Urothelium cell line (cell line): ENCODE measurements at places on chromosomes 7 and 10.

- DNase-seq = peak; percentile 44
These were observed 119.5 kb downstream of the TCF7L2 start for GRCh38 chr10:113069595-113069994.

DNA sequence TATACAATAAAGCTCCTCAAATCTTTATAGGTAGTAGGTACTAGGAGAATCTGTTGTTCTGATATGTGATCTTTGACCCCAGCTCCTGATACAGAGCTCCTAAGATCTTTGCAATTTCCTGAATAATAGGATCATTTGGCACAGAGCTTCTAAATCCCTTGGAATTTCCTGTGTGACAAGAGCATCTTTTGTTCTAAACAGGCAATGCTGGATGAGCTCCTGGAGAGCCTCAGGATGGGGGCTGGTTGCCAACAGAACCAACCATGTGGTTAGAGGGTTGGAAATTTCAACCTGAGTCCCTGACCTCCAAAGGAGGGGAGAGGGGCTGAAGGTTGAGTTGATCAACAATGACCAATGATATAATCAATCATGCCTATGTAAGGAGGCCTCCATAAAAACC lies 629.0 kb downstream of the CCSER2 start:
- no peak for DNase-seq

DNA sequence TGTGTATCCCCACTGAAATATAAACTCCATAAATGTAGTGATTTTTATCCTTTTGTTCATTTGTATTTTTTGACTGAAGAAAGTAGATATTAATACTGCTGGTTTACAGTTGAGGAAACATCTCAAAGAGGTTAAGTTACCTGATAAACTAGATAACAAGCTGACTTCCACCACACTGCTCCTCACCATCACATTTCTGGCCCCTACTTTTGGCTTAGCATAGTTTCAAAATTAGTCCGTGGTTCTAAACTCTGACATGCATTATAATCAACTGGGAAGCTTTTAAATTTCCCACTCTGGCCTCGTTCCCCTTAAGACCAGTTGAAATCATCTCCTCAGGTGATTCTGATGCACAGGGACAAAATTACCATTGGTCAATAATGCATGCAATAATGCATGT lies 43.5 kb downstream of the ANKIB1 start:
- DNase-seq = no peak

DNA sequence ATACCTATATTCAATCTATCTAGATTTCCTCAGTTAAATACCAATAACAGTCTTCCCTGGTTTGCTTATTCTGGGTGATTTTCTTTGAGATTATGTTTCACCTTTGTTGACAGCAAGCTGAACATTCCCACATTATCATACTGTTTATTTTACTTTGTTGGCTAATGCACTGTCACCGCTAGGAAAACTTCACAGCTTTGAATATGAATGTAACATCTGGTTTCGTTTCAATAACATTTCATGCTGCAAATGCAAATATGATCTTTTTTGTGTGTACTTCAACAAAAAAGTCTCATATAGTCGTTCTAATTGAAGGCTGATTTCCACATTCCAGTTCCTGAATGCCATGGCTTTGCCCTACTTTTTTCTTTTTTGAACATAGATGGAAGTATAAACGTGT lies 946.3 kb upstream of the GHITM start:
- no peak for DNase-seq

DNA sequence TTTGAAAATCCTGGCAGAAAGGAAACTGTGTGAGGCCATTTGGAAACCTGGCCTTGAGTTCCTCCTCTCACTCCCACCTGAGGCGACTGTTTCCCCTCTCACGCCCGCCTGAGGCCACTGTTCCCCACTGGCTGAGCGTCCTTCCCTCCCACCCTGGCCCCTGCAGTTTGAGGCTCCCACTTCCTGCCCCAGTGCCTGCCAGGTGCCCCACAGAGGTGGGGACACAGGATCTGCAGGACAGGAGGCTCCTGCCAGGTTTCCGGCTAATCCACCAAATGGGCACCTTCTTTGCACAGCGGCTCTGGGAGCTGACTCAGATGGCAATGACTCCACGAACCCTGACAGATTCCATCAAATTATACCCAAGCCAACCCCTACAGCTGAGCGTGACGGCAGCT lies 24.3 kb upstream of the LARP4B start:
- DNase-seq = no peak

- peak; percentile 89 for DNase-seq
These were observed 149.5 kb upstream of the SVIL start for GRCh38 chr10:29784175-29784773.

DNA sequence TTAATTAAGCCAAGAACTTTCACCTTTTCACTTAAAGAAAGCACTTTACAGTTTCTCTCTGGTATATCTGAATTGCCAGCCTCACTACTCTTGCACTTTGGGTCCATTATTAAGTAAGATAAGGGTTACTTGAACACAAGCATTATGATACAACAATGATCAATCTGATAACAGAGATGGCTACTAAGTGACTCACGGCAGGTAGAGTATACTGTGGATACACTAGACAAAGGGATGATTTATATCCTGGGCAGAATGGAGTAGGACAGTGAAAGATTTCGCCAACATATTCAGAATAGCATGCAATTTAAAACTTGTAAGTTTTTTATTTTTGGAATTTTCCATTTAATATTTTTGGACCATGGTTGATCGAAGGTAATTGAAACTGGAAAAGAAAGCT lies 34.3 kb upstream of the ITGB8 start:
- no peak for DNase-seq

DNA sequence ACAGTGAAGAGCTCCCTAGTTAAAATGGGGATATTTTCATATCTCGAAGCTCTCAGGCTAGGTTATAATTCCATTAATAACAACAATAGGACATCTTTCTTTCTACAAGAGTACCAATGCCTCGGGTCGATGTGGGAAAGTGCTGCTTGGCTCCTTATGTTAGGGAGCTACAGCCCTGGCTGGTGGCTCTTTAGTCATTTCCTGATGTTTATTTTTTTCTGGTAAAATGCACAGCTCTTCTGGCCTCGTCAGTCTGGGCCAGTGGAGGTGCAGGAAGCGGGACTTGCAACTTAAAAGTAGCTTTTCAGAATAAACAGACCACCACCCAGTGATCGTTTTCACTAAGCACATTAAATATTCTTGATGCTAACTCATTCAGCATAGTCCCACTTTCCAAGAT lies 58.3 kb downstream of the MKX start:
- DNase-seq = no peak

- DNase-seq = no peak
These were observed 720 bp upstream of the RFC2 start for GRCh38 chr7:74254858-74255379.

DNA sequence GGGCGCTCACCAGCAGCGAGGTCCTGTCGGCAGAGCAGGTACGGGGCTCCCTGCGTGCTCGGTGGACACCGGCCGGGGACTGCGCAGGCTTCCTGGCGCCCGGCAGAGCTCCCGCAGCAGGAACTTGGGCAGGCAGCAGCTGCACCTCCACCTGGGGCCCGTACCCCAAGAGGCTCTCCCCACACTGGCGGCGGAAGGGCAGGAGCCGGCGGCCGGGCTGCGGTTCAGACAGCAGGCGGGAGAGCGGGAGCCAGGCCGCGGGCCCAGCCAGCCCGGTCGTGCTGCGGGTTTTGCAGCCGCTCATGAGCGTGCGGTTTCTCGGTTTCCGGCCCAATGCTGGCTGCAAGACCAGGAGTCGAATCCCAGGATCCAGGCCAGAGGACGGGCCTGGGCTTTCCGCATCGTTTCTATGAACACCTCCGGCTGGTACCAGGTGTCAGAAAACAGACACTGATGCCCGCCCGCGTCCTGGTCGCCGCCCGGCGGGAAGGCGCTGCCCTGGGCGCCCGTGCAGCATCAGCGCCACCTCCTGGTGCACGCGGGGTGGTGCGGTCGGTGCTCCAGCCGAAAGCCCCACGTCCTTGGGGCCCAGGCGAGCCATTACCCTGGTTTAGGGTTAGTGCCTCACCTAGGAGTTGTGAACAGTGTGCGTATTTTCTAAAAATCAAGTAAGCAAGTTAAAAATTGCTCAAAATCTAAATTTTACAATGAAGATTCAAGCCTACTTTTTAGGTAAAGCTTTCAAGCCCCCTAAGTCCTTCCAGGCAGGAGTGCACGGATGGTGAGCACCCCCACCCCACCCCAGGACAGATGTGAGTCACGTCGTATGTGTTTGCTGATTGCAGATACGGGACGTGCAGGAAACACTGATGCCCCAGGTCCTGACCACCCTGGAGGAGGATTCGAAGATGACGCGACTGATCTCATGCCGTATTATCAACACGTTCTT lies 47.4 kb upstream of the PRKAR1B start:
- DNase-seq = peak; percentile 78

GRCh38 chr10:87054373-87055295 lies 34.5 kb downstream of the FAM25A start:
- no peak for DNase-seq

DNA sequence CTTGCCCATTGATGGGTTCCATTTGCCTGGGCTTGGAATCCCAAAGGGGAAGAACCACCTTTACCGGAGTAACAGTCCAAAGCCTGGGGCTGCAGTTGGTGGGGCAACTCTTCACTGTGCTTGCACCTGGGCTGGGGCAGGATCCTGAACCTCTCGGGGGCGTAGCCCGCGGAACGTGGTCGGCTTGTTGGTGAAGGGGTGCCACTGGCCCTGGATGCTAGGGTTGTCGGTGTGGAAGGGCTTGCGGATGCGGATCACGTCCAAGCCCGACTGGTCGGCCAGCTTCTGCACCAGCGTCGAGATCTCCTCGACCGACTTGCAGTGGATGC lies 710 bp downstream of the MRPL43 start:
- no peak for DNase-seq

DNA sequence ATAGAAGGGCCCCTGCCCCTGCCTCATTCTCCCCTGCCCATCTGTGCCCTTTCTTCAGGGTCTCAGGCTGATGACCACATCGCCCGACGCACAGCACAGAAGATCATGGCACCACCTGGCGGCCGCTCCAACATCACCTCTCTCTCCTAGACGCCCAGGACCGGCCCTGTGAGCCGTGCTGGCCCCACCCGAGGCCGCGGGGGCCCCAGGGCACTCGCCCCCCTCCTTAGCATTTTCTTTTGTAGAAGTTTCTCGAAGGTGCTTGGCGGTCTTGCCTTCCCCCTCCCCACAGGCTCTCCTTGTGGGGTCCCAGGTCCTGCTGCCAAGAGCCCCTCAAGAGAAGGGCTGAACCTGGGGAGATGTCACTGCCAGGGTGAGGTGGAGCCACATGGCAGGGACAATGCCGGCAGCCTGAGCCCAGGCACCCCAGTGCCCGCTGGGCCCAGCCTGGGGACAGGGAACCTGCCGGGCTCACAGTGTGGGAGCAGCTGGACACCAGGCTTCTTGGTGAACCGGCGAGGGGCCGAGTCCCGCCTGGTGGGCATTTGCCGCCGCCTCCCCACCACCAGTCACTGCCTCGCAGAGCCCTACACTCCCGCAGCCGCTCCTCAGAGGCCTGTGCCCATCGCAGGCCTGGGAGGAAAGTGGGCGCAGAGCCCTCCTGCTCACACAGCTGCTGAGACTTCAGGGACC lies 18.2 kb downstream of the DPYSL4 start:
- no peak for DNase-seq

DNA sequence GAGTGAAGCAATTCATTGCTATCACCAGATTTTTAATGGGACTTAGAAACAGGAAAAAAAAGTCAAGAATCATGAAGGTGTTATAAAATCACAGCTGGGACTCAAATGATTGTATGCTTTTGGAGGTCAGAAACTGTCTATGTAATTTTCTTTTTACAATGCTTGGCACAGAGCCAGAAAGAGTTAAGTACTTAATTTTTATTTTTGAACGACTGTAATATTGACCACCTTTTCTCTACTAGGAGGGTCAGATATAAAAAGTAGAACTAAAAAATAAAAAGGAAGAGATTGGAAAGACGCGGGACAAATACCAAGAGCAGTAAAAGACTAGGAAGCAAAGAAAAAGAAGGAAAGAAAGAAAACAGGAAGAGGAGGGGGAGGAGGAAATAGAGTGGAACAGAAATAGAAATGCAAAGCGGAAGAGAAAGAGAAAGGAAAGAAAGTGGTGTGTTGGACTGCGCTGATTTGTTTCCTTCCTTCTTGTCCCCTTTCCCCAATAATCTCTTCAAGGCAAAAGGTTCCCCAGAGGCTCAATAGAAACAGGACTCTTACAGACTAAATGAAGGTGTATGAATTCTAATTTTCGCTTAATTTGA lies 23.2 kb upstream of the C1GALT1 start:
- DNase-seq = no peak

DNA sequence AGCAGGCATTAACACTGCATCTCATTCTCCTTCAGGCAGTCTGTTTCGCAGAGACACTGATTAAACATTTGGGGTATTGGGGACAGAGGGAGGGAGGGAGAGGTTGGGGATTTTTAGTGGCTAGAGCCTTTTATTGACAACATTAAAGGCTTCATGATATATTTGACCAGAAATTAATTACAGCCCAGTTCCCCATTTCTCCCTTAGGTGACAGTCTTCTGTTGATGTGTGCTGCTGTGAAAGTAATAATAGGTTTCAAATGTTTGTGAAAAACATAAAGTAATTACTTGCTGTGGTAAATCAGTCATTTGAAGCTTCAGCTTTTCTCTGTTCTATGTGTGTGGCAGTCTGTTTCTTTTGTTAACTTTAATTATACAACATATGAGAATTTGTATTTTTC lies 105.3 kb upstream of the LRGUK start:
- no peak for DNase-seq
